ENCODE measurements at places on chromosomes 6 and 20.
A peak's percentile ranks its signal among the peaks of the same experiment; 100 is the strongest.

- no peak for DNase-seq
Measured at GRCh38 chr6:138245751-138246150, 27.5 kb upstream of the PBOV1 start.

- DNase-seq: no peak
Measured at GRCh38 chr6:145213614-145214013, 521.7 kb downstream of the EPM2A start.

DNA sequence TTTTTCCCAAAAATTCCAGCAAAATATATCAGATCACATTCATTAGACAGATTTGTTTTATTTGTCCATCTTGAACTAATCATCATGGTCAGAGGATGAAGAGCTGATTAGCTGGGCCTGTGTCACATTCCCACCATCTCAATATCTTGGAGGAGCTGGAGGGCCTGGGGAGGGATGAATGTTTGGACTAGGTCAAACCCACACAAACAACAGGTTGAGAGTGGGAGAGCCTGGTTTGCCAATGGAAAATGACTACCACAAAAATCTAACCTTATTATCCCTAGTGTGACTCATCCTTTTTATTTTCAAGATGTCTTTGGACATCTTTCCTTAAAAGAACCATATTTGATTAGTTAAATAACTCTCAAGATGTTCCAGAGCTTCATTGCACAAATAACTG, 242.4 kb downstream of the OGFRL1 start:
- DNase-seq: no peak

- no peak for DNase-seq
Measured at GRCh38 chr6:11386726-11387125, 150.8 kb upstream of the TMEM170B start.

DNA sequence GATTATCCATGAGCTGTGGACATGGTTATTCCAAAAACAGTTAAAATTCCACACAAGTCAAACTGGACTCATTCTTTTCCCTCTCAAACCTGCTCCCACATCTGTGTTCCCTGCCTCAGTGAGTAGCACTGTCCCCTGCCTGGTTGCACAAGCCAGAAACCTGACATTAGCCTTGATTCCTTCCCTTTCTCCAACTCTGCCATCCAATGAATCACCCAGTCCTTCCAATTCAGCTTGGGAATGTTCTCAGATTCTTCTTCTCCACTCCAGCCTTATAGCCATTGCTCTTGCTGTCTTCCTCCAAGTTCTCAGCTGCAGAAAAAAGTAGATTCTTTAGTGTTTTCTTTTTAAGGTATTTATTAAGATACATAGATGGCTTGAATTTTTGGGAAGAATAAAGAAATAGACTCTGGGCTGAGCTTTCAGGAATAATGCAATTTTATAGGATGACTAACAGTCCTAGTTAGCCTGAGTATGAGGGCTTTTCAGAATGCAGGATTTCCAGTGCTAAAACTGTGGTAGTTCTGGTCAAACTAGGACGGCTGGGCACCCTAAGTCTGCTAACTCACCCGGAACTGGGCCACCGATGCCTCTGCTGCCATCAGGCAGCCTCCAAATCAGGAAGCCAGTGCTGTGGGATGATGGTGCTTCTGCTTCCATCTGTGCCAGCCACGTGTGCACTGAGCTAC, 18.2 kb upstream of the SASH1 start:
- no peak for DNase-seq

- DNase-seq: no peak
Measured at GRCh38 chr20:51096582-51097267, 73.8 kb upstream of the KCNG1 start.

- DNase-seq: no peak
Measured at GRCh38 chr6:14375930-14376329, 258.4 kb downstream of the CD83 start.

GRCh38 chr6:16355238-16355637, 116.9 kb downstream of the GMPR start:
- DNase-seq: peak; percentile 18

DNA sequence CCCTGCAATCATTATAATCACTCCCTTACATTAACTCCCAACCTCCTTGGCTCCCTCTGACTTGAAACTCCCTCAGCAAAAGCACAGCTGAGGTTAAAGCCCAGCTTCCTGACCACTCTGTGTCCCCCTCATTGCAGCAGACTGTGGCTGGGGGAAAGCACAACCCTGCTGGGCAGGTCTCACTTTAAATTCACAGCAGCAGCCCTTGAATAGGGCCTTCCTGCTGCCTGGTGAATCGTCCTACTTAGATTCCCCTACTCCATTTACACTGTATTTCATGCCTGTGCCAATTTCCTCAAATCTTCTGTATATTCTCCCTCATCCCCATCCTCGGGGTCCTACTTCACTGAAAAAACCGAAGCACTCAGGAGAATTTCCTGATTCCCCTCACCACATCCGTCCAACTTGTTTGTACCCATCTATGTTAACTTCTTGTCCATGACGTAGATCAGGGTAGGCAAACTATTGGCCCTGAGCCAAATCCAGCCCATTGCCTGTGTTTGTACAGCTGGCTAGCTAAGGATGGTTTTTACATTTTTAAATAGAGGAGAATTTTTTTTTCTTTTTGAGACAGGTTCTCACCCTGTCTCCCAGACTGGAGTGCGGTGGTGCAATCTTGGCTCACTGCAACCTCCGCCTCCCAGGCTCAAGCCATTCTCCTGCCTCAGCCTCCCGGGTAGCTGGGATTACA, 31.5 kb upstream of the GCM1 start:
- no peak for DNase-seq

DNA sequence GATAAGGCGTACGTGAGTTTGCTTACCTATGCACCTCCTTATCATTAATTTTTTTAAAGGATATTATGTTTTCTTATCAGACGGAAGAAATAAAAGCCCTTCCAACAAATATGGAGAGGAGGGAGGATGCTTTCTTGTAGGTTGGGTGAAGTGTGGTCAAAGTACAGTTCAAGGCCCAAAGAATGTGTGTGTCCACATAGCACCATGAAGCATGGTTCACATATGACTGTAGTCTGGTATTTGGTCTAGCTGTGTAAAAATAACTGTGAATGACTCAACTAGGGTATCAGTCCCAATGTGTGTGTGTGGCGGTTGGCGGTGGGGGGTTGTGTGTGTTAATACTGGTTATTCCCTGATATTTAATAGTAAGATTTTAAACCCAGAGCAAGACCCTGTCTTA, 212.7 kb downstream of the TMEM242 start:
- no peak for DNase-seq

DNA sequence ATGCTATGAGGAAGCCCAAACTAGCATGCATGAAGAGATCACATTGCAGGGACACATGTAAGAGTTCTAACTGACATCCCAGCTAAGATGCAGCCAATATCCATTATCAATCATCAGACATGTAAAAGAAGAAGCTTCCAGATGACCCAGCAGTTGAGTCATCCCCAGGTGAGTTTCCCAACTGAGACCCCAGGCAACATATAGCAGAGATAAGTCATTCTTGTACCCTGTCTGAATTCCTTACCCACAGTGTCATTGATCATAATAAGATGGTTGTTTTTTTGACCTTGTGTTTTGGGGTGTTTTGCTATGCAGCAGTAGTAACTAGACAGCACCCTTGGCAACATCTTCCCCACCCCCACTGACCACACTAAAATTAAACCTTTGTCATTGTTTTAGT, 18.9 kb downstream of the SIRPD start:
- no peak for DNase-seq

GRCh38 chr20:39961637-39962244, 727.3 kb downstream of the MAFB start:
- no peak for DNase-seq

DNA sequence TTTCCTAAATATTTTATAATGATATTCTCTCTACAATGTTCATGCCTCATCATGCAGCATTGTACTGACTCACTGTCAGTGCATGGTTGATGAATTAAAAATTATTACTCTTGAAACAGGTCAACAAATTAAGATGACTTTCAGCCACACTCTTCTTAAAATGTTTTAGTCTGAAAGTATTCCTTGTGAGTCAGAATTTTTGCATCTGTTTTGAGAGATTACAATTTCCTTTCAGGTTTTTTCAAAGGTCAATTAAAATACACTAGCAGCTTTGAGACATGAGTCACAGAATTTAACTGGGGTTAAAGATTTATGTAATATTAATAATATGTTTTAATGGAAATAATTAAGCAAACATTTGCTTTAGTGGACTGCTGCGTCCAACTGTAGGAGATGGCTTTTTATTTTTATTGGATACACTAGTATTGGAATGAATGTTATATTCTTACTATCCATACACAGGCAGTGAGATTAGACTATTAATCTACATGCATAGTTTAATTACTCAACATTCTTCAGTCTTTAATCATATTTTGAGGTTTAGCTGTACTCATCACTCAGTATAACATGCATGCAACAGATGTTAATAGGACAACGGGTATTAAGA, 9.7 kb downstream of the COL12A1 start:
- DNase-seq: no peak

DNA sequence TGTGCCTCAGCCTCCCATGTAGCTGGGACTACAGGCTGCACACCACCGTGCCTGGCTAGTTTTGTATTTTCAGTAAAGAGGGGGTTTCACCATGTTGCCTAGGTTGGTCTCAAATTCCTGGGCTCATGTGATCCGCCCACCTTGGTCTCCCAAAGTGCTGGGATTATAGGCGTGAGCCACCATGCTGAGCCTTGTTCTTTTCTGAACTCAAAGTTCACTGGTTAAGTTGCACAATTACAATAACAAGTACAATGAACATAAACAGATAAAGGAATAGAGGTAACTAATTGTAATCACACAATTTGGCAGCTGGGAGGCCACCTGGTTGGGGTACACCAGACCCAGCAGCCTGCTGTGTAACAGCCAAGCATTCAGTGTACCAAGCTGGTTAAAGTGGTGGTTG, 6.7 kb downstream of the NUDT3 start:
- no peak for DNase-seq

DNA sequence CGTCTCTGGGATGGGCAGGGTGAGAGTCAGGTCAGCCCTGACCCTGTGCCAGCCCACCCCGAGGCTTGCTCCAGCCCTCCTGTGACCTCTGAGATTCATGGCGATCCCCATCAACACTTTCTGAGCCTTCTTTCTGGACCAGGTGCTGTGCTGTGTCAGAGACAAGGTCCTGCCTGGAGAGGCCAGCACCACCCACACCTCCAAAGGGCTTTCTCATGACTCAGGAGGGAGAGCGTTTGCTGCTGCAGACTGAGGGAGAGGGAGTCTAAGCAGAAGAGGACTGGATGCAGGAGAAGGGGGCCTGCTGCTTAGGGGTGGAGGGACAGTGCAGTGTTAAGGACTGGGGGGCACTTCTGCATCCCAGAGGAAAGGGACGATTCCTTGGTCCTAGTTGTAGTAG, 193.5 kb downstream of the LRFN2 start:
- DNase-seq: no peak

DNA sequence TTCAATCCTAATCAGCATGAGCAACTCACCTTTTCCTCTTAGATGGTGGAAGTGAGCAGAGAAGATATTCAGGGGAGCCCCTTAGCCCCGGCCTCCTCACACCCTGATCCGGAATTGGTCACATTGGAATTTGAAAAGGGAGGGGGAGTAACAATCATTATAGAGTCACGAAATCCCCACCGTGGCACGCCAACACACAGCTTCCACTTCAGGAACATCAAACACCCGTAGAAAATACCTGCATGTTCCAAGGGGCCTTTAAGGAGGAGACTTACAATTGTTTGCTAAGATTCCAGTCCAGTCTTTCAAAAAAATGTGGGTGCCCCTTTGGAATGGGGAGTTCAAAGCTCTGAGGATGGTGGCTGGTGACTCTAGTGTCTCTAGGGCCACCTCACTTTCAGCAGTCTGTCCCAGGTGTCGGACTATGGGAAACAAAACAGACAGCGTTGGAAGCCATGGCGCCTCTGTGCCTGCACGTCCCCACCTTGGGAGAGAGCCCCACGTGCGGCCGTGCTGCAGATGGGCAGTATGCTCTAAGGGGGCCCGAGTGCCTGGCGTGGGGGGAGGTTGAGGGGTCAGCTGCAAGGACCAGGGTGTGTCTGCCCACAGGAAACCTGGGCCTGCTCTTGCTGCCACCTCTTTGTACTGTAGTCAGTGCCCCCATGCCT, 2.4 kb downstream of the CD93 start:
- DNase-seq: no peak
